ENCODE measurements at places on chromosomes 3 and 15. TPM values are rescaled to one million over a fixed set of nuclear protein-coding genes. Genes with fewer than 3 reads are reported as not detected.
A peak's percentile ranks its signal among the peaks of the same experiment; 100 is the strongest.

DNA sequence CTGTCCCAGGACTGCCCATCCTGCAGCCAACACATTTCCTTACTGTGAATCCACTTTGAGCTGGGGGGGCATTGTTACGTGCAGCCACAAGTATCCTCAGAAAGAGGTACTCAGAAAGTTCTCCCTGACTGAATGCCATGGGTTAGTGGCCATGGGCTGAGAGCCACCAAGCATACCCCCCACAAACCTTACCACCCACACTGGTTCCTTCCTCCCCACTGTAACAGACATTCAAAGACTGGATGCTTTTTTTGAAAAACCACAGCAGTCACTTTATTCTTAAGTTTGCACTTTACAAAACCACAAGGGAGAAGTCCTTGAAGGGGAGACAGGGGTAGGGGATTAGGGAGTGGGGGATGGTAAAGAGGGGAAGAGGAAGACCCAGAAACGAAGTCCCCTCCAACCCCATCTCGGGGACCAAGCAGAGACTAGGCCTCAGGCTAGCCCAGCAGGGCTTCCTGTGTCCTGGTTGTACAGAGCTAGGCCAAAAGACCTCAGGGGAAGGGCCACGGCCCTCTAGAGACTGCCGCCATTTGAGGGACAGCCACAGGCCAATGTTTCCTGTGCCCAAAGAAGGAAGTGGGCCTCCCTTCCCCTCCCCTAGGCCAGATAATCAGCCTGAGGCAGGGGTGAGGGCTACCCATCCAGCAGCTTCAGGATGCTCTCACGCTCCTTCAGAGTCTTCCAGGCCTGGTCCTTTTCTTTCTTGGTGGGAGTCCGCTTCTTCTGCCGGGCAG lies 10.1 kb upstream of the CAMK1 start:
- peak; percentile 81 for DNase-seq
- H3K27me3 ChIP-seq, result no peaks in the 10 kb centered on the region
- peaks cover 60% of the 10 kb centered on the region for H3K4me1 ChIP-seq
- H3K36me3 ChIP-seq, result peaks cover 42% of the 10 kb centered on the region
- peak overlapping the region; percentile 88 for H3K27ac ChIP-seq

DNA sequence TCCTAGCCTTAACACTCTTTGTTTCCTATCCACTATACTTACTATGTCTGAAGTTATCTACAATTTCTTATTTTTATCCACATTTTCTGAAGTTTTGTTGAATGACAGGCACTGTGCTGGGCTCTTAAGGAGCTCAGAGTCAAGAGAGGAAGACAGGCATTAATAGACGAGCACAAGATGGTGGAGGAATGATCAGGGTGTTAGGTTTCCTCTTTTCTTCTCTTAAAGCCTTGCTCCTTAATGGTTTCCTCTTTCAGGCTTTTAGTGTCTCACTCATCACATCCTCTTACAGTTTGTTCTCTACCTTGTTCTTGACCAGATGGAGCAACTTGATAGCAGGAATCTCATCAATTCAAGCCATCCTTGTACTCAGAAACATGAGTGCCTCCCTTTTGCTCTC lies 52.9 kb upstream of the BCL6 start:
- peak overlapping the region; percentile 36 for H3K4me3 ChIP-seq
- H3K27me3 ChIP-seq, result no peaks in the 10 kb centered on the region
- DNase-seq, result no peak
- peak overlapping the region; percentile 97 for H3K27ac ChIP-seq

DNA sequence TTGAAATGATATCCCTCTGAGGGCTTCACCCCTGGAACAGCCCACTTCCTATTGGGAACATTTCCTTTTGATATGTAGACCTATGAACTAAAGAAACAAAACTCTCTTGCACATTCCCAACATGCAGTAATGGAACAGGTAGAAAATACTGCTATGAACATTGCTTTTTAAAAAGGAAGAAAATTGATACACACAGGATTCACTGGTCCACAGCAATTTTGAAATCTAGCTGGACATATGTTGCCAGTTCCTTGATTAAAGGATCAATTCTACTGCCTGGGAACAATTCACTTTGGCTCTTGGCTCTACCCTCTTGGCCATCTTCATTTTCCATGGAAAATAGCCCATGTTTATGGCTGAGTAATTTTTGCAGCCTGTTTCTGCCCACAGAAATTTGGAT lies 74.9 kb upstream of the ZNF280D start:
- peaks cover 7% of the 10 kb centered on the region for H3K4me1 ChIP-seq
- H3K4me3 ChIP-seq, result no peak overlapping the region
- H3K27me3 ChIP-seq, result no peaks in the 10 kb centered on the region
- DNase-seq, result no peak

DNA sequence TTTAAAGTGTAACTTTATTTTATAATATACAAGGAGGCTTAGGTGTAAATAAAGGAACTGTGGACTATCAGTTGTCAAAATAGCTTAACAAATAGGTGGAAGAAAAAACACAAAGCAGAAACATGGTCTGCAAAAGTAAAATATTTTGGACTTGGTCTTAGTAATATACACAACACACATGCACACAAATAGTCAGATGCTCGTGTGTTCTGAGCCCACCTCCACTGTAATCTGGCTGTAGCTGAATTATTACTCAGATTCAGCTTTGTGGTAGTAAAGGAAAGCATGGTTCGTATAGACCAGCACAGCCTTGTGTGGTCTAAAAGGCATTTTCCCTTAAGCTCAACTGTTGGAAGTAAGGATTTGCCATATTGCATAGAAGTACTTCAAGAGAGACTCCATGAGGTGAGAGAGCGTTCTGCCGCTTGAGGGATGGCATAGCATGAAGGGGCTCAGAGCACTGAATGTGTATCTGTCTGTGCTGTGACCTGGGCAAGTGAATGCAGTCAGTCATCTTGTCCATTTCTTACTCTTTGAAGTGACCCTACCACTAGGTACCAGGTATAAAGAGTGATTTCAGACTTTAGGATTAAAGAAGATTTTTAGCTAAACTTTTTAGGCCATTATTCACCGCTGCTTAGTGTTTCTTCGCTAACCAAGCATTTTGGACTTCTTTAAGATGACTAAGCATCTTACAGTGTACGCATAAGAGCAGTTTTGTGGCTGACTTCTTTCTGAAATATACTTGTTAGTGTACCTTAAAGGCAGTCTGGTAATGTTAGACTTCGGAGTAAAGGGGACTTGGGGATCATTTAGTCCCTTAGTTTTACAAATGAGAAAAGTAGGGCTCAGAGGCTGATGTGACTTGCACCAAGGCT lies 15.2 kb downstream of the TPM1 start:
- H3K27ac ChIP-seq, result no peak overlapping the region
- DNase-seq, result no peak
- peaks cover 5% of the 10 kb centered on the region for H3K27me3 ChIP-seq
- H3K4me3 ChIP-seq, result no peak overlapping the region
- H3K36me3 ChIP-seq, result no peaks in the 10 kb centered on the region
- no peaks in the 10 kb centered on the region for H3K4me1 ChIP-seq

DNA sequence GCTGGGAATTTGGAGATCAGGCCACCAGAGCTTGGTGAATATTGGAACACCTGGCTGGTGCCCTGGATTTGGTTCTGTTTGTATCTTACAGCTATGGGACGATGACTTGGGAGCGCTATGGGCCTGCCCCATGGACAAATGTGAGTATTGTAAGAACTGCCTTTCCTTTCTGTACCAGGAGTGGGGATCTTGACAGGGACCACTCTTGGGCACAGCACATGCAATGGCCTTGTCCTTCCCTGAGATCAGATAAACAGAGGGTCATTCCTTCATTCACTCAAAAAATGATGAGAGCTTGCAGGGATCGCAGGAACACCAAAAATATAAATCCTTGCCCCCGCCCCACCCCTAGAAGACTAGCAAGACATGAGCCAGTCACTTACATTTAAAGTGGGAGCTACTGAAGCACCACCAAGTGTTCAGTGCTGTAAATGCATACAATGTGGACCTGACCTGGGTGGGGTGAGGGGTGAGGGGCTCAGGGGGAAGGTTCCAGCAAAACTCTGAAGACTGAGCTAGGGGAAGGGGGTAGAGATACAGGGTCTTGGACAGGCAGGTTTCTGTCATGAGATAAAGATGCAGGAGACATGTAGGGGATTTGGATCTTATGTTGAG lies 2.7 kb upstream of the CRELD1 start:
- peak overlapping the region; percentile 25 for H3K4me3 ChIP-seq
- H3K27ac ChIP-seq, result no peak overlapping the region
- no peaks in the 10 kb centered on the region for H3K27me3 ChIP-seq
- H3K4me1 ChIP-seq, result peaks cover 34% of the 10 kb centered on the region

DNA sequence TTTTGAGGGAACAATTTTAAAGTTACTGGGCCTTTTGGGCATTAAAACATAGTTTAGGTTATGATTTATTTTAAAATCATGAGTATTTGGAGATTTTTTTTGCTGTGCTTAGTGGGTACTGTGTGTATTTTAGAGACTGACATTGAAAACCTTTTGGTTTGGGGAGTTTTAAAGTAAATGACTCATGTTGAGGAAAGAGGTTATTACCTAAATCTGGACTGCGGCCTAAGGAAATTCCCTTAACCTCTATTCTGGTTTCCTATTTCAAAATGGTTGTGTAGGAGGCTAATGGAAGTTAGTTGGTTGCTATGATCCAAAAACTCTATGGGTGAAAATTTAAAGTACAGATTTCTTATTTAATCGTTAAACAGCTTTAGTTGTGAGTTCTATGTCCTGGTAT lies 57.3 kb upstream of the DPH6 start:
- DNase-seq, result no peak
- H3K4me3 ChIP-seq, result no peak overlapping the region
- H3K27me3 ChIP-seq, result peaks cover 2% of the 10 kb centered on the region
- H3K27ac ChIP-seq, result no peak overlapping the region

DNA sequence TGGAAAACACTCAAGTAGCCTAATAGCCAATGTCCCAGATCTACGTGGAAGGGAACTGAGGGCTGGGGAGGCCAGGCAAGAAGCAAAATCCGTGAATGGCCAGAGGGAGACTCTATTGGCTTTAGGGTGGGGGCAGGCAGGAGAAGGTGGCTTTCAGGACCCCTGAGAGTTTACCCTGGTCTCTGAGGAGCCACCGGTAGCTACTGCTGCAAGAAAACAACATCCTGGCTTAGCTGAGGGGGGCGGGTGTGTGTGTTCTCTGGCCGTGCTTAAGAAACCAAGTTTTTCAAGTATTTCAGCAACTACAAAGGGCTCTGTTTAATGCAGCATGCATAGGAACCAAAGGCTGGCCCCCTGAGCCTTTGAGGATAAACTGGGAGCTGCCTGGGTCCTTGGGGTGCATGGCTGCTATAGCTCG lies 47.6 kb upstream of the TRPM1 start:
- H3K27me3 ChIP-seq, result peaks cover 3% of the 10 kb centered on the region
- H3K4me1 ChIP-seq, result no peaks in the 10 kb centered on the region
- no peak overlapping the region for H3K4me3 ChIP-seq
- H3K36me3 ChIP-seq, result no peaks in the 10 kb centered on the region
- no peak overlapping the region for H3K27ac ChIP-seq

DNA sequence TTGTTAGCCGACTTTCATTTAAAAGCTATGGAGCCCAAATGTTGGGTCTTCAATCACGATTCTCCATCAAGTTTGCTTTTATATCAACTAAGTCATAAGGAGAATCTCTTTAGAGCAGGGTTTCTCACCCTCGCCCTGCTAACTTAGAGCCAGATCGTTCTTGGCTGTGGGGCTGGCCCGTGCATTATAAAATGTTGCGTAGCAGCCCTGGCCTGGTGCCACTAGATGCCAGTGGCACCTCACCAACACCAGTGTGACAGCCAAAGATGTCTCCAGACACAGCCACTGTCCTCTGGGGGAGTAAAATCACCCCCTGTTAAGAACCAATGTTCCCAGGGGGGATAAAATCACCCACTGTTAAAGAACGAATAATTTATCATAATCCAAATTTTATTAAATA lies 226.1 kb downstream of the OCA2 start:
- DNase-seq, result no peak
- H3K4me3 ChIP-seq, result no peak overlapping the region
- H3K36me3 ChIP-seq, result no peaks in the 10 kb centered on the region
- H3K27ac ChIP-seq, result no peak overlapping the region
- H3K4me1 ChIP-seq, result no peaks in the 10 kb centered on the region
- H3K27me3 ChIP-seq, result no peaks in the 10 kb centered on the region

DNA sequence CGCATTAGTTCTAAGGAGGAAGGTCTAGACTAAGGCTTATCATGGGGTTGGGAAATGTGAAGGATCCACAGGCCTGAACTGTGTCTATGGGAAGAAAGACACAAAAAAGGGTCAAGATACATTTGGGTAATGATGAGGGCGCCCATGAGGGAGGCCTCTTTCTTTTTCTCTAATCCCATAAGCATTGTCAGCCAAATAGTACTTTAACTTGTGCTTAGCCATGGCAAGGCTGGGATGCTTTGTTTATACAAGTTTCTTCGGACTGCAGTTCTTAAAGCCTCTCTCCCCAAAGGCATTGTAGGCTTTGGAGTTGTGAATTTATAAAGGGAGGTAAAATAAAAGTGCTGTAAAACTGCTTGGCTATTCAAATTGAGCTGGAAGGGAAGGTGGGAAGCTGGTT lies 23.4 kb downstream of the ARMC8 start:
- no peaks in the 10 kb centered on the region for H3K4me1 ChIP-seq
- no peaks in the 10 kb centered on the region for H3K27me3 ChIP-seq
- H3K27ac ChIP-seq, result no peak overlapping the region
- DNase-seq, result no peak
- H3K36me3 ChIP-seq, result peaks cover 17% of the 10 kb centered on the region

DNA sequence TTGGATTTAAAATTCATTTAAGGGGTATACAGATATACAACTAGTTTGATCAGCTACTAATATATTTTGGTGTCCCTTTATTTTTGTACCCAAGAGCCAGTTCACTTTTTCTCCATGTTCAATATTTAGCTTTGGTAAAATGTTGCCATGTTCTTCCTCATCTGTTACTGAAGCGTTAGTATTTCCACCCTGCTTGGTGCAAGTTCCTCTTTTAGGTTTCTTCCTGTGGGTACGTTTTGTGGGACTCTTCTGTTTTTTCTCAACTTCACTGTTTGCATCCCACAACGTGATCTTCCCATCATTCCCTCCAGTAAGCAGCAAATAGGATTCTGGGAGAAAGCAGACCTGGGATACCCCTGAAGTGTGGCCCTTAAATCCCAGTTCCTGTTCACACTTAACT lies 14.1 kb downstream of the WDR53 start:
- no peaks in the 10 kb centered on the region for H3K27me3 ChIP-seq
- peak overlapping the region; percentile 39 for H3K27ac ChIP-seq
- peaks cover 7% of the 10 kb centered on the region for H3K4me1 ChIP-seq

DNA sequence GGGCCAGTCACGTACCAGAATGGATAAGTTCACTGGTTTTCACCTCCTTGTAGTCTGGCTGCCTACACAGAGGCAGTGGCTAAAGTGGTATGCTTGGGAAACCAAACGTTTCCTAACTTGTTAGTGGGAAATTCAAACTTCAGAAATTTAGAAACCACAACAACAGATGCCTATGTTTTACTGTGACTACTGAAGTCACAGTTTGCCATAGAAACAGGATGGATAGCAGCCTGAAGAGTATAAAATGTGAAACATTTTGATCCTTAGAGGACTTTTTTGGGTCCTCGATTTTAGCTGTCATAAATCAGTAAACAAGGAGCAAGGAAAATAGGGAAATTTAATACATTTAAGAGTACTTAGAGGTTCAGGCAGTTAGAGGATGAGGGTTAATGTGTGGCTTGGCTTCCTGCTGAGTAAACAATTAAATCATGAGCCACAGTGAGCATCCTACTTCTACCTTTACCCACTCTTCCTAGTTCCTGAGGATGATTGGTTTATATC lies 48.6 kb downstream of the CMSS1 start:
- peak overlapping the region; percentile 87 for H3K27ac ChIP-seq
- peaks cover 32% of the 10 kb centered on the region for H3K36me3 ChIP-seq
- peak overlapping the region; percentile 71 for H3K4me3 ChIP-seq
- peaks cover 72% of the 10 kb centered on the region for H3K4me1 ChIP-seq
- H3K27me3 ChIP-seq, result no peaks in the 10 kb centered on the region

Gene CIB2
- 1.5 TPM for total RNA-seq

Gene MUSTN1
- 0.54 TPM for total RNA-seq
